ENCODE measurements at places on chromosomes 5 and 9.
A peak's percentile ranks its signal among the peaks of the same experiment; 100 is the strongest.

- DNase-seq, result no peak
Measured at GRCh38 chr5:3656803-3657202, 61.2 kb downstream of the IRX1 start.

- peak; percentile 83 for DNase-seq
Measured at GRCh38 chr5:95631255-95631958, 11.5 kb downstream of the GPR150 start.

DNA sequence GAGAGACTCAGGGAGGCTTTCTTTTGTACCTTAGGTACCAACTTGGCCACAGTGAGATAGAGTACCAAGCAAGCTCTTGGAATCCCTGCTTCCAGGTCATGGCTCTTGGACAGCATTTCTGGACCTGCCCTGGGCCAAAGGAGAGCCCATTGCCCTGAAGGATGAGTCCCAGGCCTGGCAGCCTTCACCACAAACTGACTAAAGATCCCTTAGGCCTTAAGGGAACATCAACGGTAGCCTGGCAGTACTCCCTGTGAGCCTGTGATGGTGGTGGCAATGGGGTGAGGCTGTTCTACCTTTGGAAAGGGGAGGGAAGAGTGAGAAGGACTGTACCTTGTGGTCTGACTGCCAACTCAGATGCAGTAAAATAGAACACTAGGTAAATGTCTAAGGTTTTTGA lies 334.6 kb downstream of the SPOCK1 start:
- no peak for DNase-seq

- DNase-seq, result no peak
Measured at GRCh38 chr5:54080831-54081230, 229.5 kb downstream of the ARL15 start.

- DNase-seq, result no peak
Measured at GRCh38 chr5:14745188-14745563, 80.7 kb downstream of the OTULIN start.

DNA sequence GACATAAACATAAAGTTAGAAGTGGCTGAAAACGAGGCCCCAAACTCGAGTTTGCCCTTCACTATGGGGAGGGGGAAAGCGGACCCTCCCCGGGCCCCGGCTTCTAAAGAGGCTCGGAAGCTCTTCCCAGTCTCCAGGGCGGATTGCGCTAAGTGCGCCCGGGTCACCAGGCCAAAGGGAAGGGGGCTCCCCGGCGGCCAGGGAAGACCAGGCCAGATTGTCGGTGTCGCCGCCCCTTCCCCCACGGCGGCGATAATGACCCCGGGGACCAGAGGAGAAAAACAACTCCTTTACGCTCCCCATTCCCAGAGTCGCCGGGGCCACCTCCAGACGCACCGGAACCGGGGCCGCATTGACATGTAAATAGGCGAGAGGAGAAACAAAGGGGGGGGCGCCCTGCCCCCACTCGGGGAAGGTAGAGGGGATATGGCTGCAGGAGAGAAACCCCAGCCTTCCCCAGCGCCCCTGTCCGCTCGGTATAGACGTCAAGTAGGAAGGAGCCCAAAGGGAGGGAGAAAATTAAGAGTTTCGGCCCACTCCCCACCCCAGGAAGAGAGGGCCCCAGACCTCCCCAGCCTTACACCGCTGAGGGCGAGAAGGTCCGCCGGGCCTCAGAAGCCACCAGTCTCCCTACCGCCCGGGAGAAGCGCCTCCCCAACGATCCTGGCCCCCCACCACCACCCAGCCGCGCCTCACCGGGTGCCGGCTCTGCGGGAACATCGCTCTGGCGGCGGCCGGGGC lies 1.7 kb downstream of the TLE1 start:
- DNase-seq, result peak; percentile 29

GRCh38 chr5:153756540-153756939 lies 266.1 kb downstream of the GRIA1 start:
- peak; percentile 4 for DNase-seq

GRCh38 chr5:62284946-62285891 lies 20.8 kb upstream of the KIF2A start:
- no peak for DNase-seq

- peak; percentile 82 for DNase-seq
Measured at GRCh38 chr9:121289026-121289771, 21.2 kb downstream of the GSN start.

DNA sequence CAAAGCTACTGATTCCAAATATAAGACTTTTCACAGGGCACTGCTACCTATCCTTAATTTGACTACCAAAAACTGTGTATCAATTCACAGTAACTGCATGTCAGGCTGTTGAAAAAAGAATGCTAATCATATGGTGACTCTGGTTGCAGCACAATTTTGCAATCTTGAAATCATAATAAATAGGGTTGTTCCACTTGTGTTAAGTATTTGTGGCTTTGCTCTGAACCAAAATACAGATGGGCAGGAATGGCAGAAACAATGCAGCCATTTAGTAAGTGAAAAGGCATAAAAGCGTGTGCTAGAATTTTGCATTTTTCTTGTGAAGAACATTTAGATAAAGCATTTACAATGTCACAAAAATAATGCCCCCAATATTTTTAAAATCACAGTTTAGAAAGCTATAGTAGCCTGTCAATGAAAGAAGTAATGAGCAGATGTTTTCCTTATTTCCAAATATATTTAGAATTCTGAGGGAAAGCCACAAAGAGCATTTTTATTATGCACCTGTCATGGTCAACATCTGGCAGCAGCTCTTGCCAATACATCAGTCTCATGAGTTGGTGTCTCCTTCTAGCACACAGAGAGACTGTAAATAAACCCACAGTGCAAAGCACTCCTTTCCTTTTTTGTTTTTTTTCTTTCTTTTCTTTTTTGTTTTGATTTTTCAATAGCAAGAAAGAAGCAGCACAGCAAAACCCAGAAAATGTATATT lies 54.8 kb upstream of the PAM start:
- no peak for DNase-seq

DNA sequence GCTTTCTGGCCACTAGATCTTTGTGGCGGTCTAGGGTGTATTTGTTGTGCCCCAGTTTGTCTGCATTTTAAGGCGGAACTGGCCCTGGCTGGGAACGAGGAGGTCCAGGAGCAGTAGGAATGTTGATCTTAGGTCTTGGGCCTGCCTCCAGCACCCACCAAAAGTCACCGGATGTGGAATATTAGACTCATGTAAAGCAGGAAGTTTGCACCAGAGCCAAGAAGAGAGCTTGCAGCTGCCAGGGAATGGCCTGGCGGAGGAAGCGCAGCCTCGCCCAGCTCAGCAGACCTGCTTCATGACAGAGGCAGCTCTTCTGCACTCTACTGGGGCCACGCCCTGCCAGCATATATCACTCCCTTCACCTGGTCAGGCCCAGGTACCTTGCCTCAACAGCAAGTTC lies 3.3 kb downstream of the GPX3 start:
- DNase-seq, result no peak

DNA sequence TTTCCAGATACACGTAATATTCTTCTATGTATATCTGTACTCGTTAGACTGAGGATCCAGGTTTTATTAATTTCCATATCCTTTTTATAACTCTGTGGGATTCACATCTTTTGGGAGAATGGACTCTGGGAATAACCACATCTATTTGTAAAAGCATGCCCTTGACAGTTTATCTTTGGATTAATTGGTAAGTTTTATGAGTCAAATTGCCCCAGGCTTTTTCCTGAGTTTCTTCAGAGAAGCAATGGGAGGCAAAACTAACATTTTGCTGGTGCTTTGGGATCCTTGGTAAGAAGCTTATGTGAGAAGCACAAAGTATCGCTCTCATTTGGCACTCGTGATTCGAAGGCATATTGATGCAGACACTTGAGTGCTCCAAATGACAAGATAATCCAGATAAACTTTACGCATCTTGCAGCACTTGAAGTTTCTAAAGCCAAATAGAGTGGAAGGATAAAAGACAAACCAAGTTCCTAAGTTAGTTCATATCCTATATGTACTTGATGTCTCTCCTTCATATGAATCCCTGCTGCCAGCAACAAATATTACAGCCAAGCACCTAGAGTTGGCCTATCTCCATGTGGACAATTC lies 324.7 kb downstream of the TLE4 start:
- peak; percentile 12 for DNase-seq

GRCh38 chr5:15575666-15576065 lies 75.7 kb downstream of the FBXL7 start:
- DNase-seq, result no peak

GRCh38 chr9:14478175-14479162 lies 164.5 kb upstream of the NFIB start:
- no peak for DNase-seq

- peak; percentile 56 for DNase-seq
Measured at GRCh38 chr9:136551401-136552116, 5.7 kb upstream of the NOTCH1 start.

- no peak for DNase-seq
Measured at GRCh38 chr5:140609126-140609525, 23.8 kb downstream of the CD14 start.

- no peak for DNase-seq
Measured at GRCh38 chr9:128397831-128398230, 22.8 kb upstream of the CERCAM start.

- DNase-seq, result peak; percentile 23
Measured at GRCh38 chr9:88425538-88425950, 37.3 kb downstream of the SPIN1 start.

GRCh38 chr5:96629774-96630173 lies 32.4 kb upstream of the CAST start:
- DNase-seq, result peak; percentile 93

DNA sequence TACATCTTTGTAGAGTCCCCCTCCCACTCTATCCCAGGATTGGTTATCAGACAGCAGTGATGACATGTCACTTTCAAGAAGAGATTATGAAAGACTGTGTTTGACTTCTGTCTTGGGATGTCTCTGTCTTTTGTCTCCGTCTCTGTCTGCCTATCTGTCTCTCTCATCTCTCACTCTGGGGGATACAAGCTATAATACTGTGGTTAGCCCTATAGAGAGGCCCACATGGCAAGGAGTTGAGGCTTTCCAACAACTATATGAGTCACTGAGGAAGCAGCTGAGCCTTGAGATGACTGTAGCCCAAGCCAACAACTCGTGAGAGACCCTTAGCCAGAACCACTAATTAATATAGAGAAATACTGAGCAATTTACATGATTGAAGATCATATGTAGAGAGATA lies 284.8 kb downstream of the PDE4D start:
- DNase-seq, result peak; percentile 57

DNA sequence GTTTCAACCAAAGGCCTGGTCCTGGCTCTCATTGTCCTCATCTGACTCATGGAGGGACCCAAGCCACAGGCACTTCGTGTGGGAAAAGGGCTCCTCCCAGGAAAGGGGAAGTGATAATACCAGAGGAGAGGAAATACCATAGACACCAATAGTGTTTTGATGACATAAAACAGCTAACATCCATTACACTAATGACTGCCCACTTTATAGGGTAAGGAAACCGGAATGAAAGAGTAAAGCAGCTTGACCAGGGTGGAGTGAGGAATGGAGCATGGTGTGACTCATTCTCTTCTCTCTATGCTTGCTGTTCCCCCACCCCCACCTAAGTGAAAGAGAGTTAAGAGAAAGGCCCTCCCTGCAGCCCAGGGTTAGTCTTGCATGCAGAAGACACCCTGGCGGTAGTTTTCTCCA lies 67.4 kb upstream of the HRH2 start:
- peak; percentile 69 for DNase-seq

- DNase-seq, result peak; percentile 72
Measured at GRCh38 chr9:72041775-72042194, 18.6 kb downstream of the C9orf57 start.

GRCh38 chr5:56207537-56207936 lies 25.6 kb downstream of the ANKRD55 start:
- DNase-seq, result no peak

- DNase-seq, result no peak
Measured at GRCh38 chr5:169551696-169552095, 31.9 kb upstream of the SPDL1 start.

DNA sequence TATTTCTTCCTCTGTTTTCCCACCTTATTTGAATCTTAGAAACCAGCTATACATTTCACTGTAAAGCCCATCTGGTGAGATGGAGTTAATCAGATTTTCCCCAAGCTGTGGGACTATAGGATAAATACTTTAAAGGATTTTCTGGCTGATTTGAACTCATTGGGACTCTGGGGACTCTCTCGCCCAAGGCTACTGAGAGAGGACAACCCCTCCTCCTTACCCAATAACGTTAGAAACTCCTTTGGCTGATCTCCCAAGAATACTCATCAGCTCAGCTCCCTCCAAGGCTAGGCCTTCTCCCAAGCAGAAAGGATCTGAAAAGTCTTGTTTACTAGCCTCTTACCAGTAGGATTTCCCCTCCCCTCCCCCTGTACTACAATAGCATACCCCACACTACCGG lies 1.5 kb upstream of the GLRA1 start:
- DNase-seq, result no peak

DNA sequence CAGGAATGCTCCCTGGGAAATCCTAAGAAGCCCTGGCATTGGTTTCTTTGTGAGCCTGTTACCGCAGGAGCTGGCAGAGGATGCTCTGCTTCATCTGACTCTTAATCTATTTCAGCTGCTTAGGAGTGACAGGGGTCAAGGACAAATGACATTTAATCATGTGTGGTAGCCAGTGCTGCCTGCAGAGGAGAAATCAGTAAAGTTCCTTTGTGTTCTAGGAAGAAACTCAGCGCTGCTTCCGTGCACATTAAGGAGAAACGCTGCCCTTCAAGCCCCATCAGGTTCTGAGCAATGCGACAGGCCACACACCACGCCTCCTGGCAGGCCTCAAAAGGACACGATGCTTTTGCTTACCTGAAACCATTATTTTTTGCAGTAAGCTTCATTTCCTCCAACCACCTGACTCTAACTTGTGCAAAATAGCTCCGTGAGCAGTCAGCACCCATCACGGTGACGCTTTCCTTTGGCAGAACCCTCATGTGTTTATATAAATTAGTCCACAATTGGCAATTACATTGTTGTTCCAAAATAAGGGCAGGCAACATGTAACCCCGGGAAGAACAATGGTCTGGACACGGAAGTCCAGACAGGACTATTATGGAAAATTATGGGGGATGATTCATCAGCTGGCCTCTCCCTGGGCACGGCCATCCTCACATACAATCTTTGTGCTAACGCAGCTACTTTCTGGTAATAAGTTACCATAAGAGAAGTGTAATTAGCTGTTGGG lies 387.9 kb upstream of the DAP start:
- DNase-seq, result no peak

DNA sequence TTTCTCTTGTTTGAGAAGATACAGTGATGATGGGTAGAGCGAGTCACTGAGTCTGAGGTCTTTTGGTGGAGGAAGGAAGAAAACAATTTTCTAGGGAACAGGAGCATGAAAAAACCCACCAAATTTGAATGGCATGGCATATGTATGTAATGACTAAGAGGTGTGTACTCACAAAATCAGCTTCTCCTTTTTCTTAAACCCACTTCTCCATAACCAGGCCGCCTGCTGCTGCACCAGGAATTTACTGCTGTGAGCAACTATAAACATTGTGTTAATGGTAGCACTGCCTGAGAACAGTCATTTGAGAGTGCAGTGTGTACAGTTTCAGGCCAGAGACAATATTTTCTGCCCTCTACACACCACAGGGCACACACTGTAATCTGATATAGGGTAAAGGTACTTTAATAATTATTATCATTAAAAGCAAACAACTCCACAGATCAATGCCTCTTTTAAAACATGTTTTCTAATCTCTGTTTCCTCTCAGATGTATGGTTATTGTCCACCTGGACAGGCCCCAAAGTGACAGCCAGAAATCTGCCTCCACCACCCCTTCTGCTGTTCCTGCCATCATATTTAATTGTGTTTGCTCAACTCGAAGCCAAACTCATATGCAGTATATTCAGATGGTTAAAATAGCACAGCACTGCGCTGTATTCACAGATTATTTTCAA lies 241.6 kb downstream of the KIAA0825 start:
- DNase-seq, result peak; percentile 26

- no peak for DNase-seq
Measured at GRCh38 chr5:120017513-120017912, 388.2 kb downstream of the FAM170A start.

- DNase-seq, result peak; percentile 54
Measured at GRCh38 chr5:122152266-122152900, 23.0 kb downstream of the ZNF474 start.

Data from astrocyte of the spinal cord (primary cell).